Heart left ventricle (tissue), 16 donors: ENCODE measurements at places on chromosomes 6 and 20. TPM values are rescaled to one million over a fixed set of nuclear protein-coding genes. Genes with fewer than 3 reads are reported as not detected.

- H3K27ac ChIP-seq: peak overlapping the region; percentile 49
- H3K4me3 ChIP-seq: no peak overlapping the region
- peaks cover 13% of the 10 kb centered on the region for H3K4me1 ChIP-seq
- peaks cover 25% of the 10 kb centered on the region for H3K36me3 ChIP-seq
- DNase-seq: no peak
Measured at GRCh38 chr6:56072856-56073255, 174.5 kb downstream of the COL21A1 start.

GRCh38 chr6:42369568-42369967 is 82.2 kb downstream of the TRERF1 start:
- peaks cover 23% of the 10 kb centered on the region for H3K4me1 ChIP-seq
- H3K4me3 ChIP-seq: no peak overlapping the region
- H3K36me3 ChIP-seq: no peaks in the 10 kb centered on the region
- H3K27me3 ChIP-seq: no peaks in the 10 kb centered on the region
- DNase-seq: no peak
- no peak overlapping the region for H3K27ac ChIP-seq

- H3K4me1 ChIP-seq: peaks cover 6% of the 10 kb centered on the region
- H3K27me3 ChIP-seq: no peaks in the 10 kb centered on the region
- H3K27ac ChIP-seq: no peak overlapping the region
- H3K4me3 ChIP-seq: no peak overlapping the region
- DNase-seq: no peak
Measured at GRCh38 chr20:17992224-17992637, 23.4 kb downstream of the MGME1 start.

DNA sequence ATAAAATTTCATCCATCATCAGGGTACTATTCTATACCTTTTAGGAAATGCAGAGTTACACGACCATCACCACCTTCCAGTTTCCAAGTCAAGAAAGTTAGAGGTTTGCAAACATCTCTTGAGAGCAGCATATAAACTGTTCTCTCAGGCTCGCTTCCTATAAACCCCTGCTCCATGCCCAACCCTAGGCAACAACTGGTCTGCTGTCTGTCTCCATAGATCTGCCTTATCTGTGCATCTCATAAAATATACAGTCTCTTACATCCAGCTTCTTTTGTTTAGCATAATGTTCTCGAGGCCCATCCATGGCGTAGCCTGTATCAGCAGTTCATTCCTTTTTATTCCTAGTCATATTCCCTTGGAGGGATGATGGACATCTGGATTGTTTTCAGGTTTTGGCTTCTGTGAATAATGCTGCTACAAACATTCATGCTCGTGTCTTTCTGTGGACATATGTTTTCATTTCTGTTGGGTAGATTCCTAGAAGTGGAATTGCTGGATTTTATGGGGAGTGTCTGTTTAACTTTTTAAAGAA is 6.1 kb downstream of the PTPRT start:
- H3K4me3 ChIP-seq: no peak overlapping the region
- peaks cover 7% of the 10 kb centered on the region for H3K4me1 ChIP-seq
- no peak for DNase-seq
- no peaks in the 10 kb centered on the region for H3K27me3 ChIP-seq
- no peaks in the 10 kb centered on the region for H3K36me3 ChIP-seq
- no peak overlapping the region for H3K27ac ChIP-seq

- H3K27ac ChIP-seq: no peak overlapping the region
- no peaks in the 10 kb centered on the region for H3K36me3 ChIP-seq
- no peak for DNase-seq
- H3K4me1 ChIP-seq: no peaks in the 10 kb centered on the region
Measured at GRCh38 chr20:41040855-41041254, 12.2 kb downstream of the TOP1 start.

GRCh38 chr6:40042232-40042631 is 108.0 kb upstream of the MOCS1 start:
- H3K36me3 ChIP-seq: no peaks in the 10 kb centered on the region
- H3K27ac ChIP-seq: no peak overlapping the region
- no peaks in the 10 kb centered on the region for H3K4me1 ChIP-seq
- no peak overlapping the region for H3K4me3 ChIP-seq
- H3K27me3 ChIP-seq: no peaks in the 10 kb centered on the region

- H3K27ac ChIP-seq: no peak overlapping the region
- no peaks in the 10 kb centered on the region for H3K36me3 ChIP-seq
- H3K4me1 ChIP-seq: no peaks in the 10 kb centered on the region
- no peaks in the 10 kb centered on the region for H3K27me3 ChIP-seq
- no peak for DNase-seq
Measured at GRCh38 chr6:43088654-43089056, 12.5 kb downstream of the PTK7 start.

GRCh38 chr6:40923326-40923725 is 115.7 kb downstream of the UNC5CL start:
- no peaks in the 10 kb centered on the region for H3K27me3 ChIP-seq
- DNase-seq: no peak
- no peak overlapping the region for H3K4me3 ChIP-seq
- no peak overlapping the region for H3K27ac ChIP-seq
- H3K36me3 ChIP-seq: no peaks in the 10 kb centered on the region
- H3K4me1 ChIP-seq: peaks cover 3% of the 10 kb centered on the region

DNA sequence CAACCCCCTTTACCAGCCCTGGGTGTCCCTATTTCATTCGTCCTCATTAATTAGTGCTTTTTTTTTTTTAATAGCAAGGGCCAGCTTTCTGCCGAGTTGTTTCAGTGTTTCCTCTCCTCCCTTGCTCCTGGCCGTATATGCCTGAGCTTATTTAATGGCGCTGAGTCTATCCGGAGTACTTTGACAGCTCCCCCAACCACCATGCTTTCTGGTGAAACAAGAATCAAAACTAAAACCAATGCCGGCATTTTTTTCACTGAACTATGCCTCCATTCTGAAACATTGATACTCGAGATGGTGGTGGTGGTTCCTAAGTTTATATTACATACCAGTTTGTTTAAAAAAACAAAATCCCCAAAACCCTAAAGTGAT is 1.2 kb downstream of the DCBLD1 start:
- peak overlapping the region; percentile 72 for H3K27ac ChIP-seq
- no peaks in the 10 kb centered on the region for H3K27me3 ChIP-seq
- peaks cover 18% of the 10 kb centered on the region for H3K4me1 ChIP-seq

DNA sequence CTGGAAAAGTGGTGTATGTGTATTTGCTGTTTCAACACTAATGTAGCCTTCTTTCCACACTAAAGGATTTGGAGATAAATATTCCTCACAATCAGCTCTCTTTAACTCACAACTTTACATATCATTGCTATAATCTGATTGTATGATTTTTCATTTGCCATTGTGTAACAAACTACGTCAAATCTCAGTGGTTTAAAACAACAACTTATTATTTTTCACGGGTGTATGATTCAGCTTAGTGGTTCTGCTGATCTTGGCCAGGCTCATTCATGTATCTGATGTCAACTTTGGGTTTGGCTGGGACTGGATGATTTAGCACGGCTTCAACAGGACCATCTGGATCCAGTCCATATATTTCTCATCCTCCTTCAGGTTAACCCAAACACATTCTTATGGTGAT is 55.4 kb upstream of the TMX4 start:
- no peaks in the 10 kb centered on the region for H3K27me3 ChIP-seq
- no peaks in the 10 kb centered on the region for H3K4me1 ChIP-seq
- no peaks in the 10 kb centered on the region for H3K36me3 ChIP-seq
- H3K4me3 ChIP-seq: no peak overlapping the region
- H3K27ac ChIP-seq: no peak overlapping the region

GRCh38 chr6:33945931-33946330 is 142.1 kb upstream of the MLN start:
- no peak for DNase-seq
- H3K27ac ChIP-seq: no peak overlapping the region
- no peak overlapping the region for H3K4me3 ChIP-seq
- no peaks in the 10 kb centered on the region for H3K4me1 ChIP-seq

Gene NFS1
- total RNA-seq: 41.9 TPM

Gene LBP
- not detected for total RNA-seq

Gene COL9A3
- 1.8 TPM for total RNA-seq

Gene EDN3
- not detected for total RNA-seq

Gene DCDC2
- total RNA-seq: not detected

Gene CDH4
- not detected for total RNA-seq

Gene PNLDC1
- 0.67 TPM for total RNA-seq
